ENCODE measurements at places on chromosomes 1 and 21. TPM values are rescaled to one million over a fixed set of nuclear protein-coding genes. Genes with fewer than 3 reads are reported as not detected.

The MX1 gene
- total RNA-seq = 1.8 TPM

The BMP8B gene
- 4.3 TPM for total RNA-seq

The TFAP2E gene
- total RNA-seq = 0.83 TPM

The HCN3 gene
- 5.8 TPM for total RNA-seq

The HAO2 gene
- total RNA-seq = not detected

The SLC44A5 gene
- total RNA-seq = 0.03 TPM

The GBP6 gene
- total RNA-seq = not detected

The MYOG gene
- total RNA-seq = not detected

The NUDT4B gene
- total RNA-seq = 0.35 TPM

The FOXO6 gene
- 0.62 TPM for total RNA-seq

The PEAR1 gene
- 7.8 TPM for total RNA-seq

The HDGF gene
- 422 TPM for total RNA-seq

The E2F2 gene
- 2.5 TPM for total RNA-seq

The OR6N1 gene
- total RNA-seq = not detected

The ANGPTL3 gene
- total RNA-seq = not detected

The ASPM gene
- 23.9 TPM for total RNA-seq

The ZNF683 gene
- not detected for total RNA-seq

The NEK2 gene
- total RNA-seq = 45.6 TPM

The CCDC30 gene
- 0.59 TPM for total RNA-seq

The TNFSF4 gene
- total RNA-seq = not detected

The S100A13 gene
- 175 TPM for total RNA-seq

The FCGR1A gene
- not detected for total RNA-seq

The KLHDC9 gene
- total RNA-seq = 2.2 TPM

The NTMT2 gene
- not detected for total RNA-seq

The LCE2B gene
- not detected for total RNA-seq
